ENCODE measurements at places on chromosomes 1 and 21. TPM values are rescaled to one million over a fixed set of nuclear protein-coding genes. Genes with fewer than 3 reads are reported as not detected.

DNA sequence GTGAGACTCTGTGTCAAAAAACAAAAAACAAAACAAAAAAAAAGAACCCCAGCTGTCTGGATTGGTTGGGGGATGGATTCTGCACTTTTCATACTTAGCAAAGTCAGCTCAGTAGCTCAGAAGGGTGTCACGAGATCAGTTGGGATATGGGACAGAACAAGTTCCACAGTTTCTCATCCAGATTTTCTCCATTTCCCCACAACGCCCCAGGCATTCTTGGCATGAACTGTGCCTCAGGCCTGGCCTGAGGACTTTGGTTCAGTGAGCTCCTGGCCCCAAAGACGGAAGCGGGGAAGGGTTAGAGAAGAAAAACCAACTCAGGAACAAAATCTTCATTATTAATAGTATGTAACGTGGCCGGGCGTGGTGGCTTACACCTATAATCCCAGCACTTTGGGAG, 1.9 kb downstream of the AKR7A2 start:
- DNase-seq = no peak

DNA sequence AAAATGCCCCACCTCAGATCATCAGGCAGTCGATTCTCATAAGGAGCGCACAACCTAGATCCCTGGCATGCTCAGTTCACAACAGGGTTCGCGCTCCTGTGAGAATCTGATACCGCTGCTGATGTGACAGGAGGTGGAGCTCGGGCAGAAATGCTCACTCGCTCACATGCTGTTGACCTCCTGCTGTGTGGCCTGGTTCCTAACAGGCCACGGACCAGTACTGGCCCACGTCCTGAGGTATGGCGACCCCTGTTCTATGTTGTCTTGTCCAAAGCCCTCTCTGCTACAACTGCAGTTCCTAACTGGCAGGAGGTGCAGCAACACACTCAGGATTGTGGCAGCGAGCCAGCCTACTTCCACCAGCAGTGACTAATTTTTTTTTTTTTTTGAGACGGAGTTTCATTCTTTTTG, 70.6 kb downstream of the CLSTN1 start:
- no peak for DNase-seq

GRCh38 chr1:30974536-30974935, 66.0 kb upstream of the SDC3 start:
- no peak for DNase-seq

DNA sequence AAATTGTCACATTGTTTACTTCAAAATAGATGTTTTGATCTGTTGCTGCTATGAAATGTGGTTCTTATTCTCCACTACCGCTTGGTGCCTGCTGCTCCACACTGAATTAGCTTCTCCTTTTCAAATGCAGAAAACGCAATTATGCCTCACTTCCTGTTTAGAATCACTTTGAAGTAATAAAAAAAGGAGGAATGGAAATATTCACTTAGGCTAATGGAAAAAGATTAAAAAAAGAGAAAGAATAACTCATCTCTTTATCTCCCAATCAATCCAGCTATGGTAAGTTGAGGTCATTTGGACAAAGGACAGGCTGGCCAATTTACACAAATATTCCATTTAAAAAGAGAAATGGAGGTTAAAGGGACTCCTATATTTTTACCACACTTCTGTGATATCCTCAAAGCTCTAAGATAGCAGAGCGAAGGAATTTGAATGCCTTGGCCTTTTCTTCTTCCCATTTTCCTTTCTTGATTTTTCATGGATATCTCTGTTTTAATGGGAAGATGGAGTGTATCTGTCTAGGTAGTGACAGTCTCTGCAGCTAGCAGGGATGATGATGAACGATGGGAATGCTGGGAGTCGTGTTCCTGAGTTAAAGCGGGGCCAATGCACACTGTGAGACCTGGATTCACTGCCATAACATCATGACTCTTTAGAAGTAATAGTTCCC, 35.7 kb downstream of the RGS5 start:
- no peak for DNase-seq

GRCh38 chr1:83090195-83090594, 908.7 kb downstream of the TTLL7 start:
- DNase-seq = no peak

- DNase-seq = no peak
These were observed 4.1 kb downstream of the ADORA1 start for GRCh38 chr1:203131548-203132200.

GRCh38 chr1:208433086-208433485, 188.9 kb upstream of the PLXNA2 start:
- DNase-seq = no peak

- no peak for DNase-seq
These were observed 198.6 kb downstream of the MRPL39 start for GRCh38 chr21:25408666-25409065.

DNA sequence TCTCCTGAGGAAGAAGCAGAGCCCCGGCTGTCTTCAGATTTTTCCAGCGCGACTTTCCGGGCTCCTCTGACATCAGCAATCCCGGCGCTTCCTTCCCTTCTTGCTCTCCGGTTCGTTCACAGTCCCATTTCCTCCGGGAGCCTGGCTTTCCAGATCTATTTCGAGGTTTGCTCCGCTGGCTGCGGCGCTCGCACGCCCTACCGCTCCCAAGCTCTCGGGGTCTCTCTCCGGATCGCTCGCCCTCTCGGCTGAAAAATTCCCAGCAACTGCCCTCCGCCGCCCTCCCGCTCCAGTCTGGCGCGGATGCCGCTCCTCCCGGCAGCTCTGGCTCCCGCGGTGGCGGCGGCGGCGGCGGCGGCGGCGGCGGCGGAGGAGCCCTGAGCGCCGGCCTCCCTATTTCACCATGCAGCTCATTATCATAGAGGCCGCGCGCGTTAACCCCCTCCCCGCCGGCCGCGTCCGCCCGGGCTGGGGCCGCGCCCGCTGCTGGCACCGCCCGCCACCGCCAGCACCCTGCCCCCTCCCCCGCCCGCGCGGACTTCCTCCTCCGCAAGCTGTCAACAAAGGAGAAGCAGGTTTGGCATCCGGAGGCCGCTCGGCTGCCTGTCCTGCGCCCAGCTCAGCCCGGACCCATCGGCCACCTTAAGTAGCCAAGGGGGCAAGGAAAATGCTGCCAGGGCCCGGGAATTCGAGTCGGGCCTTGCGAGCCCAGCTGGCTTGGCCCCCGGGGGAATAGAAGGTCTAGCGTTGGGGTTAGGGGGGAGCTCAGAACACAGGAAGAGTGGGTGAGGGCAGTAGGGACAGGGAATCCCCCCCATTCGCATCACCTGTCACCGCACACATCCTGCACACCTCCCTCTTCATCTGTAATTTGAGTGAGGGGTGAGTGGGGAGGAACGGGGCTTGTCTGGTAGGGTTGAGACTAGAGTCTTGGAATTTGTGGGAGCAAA, at the start of gene PLXNA2:
TSS of gene PLXNA2 (minus strand) at position 418 of the 950 bp plus-strand sequence. CDS start 26,462 bp downstream, outside the sequence.
- peak; percentile 97 for DNase-seq

Gene ARPC5
- 221 TPM for total RNA-seq

Gene CRP
- total RNA-seq = 0.46 TPM

Gene ADAMTS1
- total RNA-seq = 29.6 TPM

Gene KRTAP10-8
- total RNA-seq = not detected

Gene MSH4
- 0.85 TPM for total RNA-seq

Gene YBEY
- 13.9 TPM for total RNA-seq

Gene CLEC20A
- total RNA-seq = 1.1 TPM

Gene IL20
- total RNA-seq = not detected

Gene FAM72C
- 1.9 TPM for total RNA-seq
